Naive thymus-derived CD8-positive, alpha-beta T cell (primary cell): ENCODE measurements at places on chromosomes 12 and 14.

GRCh38 chr12:46177025-46177424 lies 91.8 kb downstream of the SLC38A1 start:
- no peak for DNase-seq

DNA sequence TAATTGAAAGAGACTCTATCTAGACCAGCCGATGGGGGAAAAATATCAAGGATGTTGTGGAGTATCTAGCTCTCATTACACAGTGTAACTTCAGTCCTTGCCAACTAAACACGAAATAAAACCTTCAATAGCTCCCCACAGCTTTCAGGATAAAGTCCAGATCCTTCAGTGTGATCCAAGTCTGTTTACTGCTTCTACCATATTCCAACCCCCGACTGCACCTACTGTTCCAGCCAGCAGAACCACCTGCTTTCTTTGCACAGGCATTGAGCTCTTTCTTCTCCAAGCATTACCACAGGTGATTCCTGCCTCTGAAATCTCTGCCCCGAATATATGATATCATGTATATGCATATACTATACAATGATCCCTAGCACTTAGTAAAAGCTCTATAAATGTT lies 2.2 kb upstream of the LRRC23 start:
- no peak for DNase-seq

- DNase-seq, result no peak
These were observed 32.8 kb upstream of the TXNRD1 start for GRCh38 chr12:104182621-104183378.

DNA sequence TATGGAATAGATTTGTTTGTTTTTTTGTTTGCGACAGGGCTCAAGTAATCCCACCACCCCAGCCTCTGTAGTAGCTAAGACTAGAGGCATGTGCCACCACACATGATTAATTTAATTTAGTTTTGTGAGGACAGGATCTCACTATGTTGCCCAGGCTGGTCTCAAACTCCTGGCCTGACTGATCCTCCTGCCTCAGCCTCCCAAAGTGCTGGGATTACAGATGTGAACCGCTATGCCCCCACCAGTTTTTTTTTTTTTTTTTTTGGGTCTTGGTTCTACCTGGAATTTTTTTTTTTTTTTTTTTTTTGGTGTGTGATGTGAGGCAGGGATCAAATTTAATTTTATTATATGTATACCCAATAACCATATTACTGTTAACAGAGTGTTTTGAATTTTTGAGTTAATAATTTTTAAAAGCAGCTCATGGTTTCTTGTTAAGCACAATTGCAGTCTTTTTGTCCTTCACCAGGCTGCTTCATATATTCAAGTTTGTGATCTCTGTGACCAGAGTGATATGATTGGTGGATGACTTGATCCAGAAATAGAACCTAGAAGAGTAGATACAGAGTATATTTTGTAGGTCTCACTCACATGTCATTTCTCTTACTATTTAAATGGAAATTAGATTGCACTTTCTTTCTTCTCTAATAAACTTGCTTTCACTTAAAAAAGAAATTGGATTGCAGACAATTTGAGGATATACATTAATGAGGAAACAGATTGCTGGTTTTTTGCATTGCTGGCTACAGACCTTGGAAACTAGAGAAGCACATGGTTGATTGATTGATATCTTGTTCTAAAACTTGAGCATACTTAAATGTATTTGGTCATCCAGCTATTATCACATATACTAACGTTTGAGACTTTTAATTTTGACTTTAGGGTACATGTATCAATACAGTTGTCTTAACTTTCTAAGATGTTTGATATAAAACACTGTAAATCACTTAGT lies 13.2 kb downstream of the ADIPOR2 start:
- no peak for DNase-seq
